ENCODE measurements at places on chromosomes 4 and X. TPM values are rescaled to one million over a fixed set of nuclear protein-coding genes. Genes with fewer than 3 reads are reported as not detected.
A peak's percentile ranks its signal among the peaks of the same experiment; 100 is the strongest.

DNA sequence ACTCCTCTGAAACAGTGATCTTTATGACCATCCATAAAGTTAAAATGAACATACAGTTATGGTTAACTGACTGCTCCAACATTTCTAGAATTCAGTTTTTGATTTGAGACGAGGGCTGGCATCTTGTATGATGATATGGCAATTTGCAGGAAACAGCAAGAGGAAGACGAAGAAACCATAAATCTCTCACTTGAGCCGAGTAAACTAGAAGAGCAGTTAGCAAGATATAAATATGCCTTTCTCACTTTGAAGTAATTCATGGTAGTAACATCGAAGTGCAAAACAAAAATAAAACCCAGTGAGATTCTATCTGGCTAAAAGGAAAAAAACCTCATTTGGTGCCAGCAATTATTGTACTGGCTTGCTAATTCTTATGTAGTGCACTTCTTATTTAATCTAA, 139.0 kb upstream of the SPRY1 start:
- no peak overlapping the region for H3K4me3 ChIP-seq
- peaks cover 7% of the 10 kb centered on the region for H3K4me1 ChIP-seq
- H3K27me3 ChIP-seq, result no peaks in the 10 kb centered on the region
- no peak overlapping the region for H3K27ac ChIP-seq

DNA sequence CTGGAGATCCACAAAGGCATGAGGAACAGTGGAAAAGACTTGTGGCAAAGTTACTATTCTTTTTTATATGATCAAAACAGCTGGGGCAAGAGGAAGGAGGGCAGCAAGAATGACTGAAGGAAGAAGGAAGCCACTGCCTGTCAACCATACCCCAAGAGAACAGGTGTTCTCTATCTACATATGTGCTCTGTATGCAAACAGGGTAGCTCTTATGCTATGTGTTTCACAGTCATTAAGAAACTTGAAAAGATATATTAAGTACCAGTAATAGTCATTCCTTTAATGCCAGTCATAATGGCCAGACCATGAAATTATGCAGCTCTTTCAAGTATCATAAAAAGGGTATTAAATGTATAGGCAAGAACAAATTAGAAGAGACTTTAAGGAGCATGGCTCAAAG, 363.9 kb downstream of the KLHL13 start:
- no peak for DNase-seq
- no peaks in the 10 kb centered on the region for H3K4me1 ChIP-seq
- H3K27ac ChIP-seq, result no peak overlapping the region
- no peaks in the 10 kb centered on the region for H3K36me3 ChIP-seq
- no peak overlapping the region for H3K4me3 ChIP-seq

DNA sequence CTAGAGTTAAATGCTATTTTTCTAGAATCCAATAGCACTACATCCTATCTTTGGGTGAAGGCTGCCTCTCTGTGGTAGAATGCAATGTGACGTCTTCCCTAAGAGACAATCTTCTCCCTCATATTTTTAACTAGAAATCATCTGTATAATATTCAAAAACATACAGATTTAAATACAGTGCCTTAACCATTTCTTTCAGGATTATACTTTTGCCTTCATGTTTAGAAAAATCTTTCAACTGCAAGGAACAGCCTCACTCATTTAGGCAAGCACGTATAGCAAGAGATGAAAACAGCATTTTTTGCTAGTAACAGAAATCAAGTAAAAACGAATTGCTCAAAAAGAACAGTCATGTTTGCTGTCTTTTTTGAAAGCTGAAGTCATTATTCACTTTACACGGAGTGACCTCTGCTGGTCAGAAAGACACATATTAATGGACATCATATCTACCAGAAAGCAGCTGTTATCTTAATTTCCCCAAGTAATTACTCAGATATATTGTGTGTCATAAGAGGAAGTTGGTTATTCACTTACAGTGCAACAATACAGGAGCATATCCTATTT, 422.3 kb downstream of the STPG2 start:
- no peaks in the 10 kb centered on the region for H3K4me1 ChIP-seq
- no peak overlapping the region for H3K27ac ChIP-seq
- no peak overlapping the region for H3K4me3 ChIP-seq

DNA sequence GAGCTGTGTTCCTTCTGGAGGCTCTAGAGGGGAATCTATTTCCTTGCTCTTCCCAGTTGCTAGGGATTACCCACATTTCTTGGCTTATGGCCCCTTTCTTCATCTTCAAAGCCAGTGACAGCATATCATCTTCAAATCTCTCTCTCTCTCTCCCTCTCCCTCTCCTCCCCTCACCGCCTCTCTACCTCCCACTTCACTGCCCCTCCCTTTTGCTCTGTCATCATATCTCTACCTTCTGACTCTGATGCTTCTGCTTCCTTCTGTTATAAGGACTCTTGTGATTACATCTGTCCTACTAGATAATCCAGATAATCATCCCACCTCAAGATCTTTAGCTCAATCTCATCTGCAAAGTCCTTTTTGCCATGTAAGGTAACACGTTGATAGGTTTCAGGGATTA, 93.1 kb upstream of the TEX13D start:
- DNase-seq, result no peak
- H3K4me1 ChIP-seq, result no peaks in the 10 kb centered on the region
- no peak overlapping the region for H3K4me3 ChIP-seq
- H3K36me3 ChIP-seq, result no peaks in the 10 kb centered on the region
- H3K27ac ChIP-seq, result no peak overlapping the region

Gene AMMECR1
- 4.0 TPM for total RNA-seq

DNA sequence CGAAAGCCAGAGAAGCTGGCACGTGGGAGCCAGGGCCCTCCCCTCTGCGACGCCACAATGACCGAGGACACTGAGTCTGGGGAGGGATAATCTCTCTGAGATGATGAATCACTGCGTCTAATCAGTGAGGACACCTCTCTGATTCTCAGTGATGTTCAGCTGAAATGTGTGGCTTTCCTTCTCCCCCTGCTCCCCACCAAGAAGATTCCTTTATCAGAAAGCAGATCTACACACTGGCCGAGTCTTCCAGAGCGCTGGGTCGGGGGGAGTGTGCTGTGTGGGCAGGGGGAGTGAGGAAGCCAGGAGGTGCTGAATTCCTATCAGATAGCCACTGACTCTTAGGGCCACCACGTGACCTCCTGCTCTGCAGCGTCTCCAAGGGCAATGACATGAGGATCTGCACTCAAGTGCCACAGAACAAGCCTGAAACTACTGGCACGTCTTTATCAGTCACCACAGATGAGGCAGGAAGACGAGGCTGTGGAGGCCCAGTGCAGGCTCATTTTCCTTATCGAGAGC, 89.2 kb downstream of the GATB start:
- no peaks in the 10 kb centered on the region for H3K27me3 ChIP-seq
- no peak for DNase-seq
- no peaks in the 10 kb centered on the region for H3K4me1 ChIP-seq
- no peak overlapping the region for H3K27ac ChIP-seq
- no peak overlapping the region for H3K4me3 ChIP-seq

- H3K4me1 ChIP-seq, result no peaks in the 10 kb centered on the region
- H3K36me3 ChIP-seq, result no peaks in the 10 kb centered on the region
- H3K27me3 ChIP-seq, result no peaks in the 10 kb centered on the region
- H3K27ac ChIP-seq, result peak overlapping the region; percentile 95
These were observed 852 bp downstream of the MAGEH1 start for GRCh38 chrX:55452833-55453124.

Gene SMIM10
- 13.5 TPM for total RNA-seq

DNA sequence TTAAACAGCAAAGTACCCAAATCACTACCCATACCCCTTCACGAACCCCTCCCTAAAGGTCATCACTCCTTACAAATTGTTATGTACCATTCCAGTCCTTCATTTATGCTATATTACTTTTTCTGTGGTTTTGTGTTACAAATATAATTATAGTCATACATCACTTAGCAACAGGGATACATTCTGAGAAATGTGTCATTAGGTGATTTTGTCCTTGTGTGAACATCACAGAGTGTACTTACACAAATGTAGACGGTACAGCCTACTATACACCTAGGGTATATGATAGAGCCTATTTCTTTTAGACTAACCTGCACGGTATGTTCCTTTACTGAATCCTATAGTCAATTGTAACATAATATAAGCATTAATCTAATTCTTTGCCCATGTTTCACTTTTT, 61.9 kb downstream of the ASB9 start:
- no peak overlapping the region for H3K4me3 ChIP-seq
- H3K27ac ChIP-seq, result no peak overlapping the region
- no peak for DNase-seq

DNA sequence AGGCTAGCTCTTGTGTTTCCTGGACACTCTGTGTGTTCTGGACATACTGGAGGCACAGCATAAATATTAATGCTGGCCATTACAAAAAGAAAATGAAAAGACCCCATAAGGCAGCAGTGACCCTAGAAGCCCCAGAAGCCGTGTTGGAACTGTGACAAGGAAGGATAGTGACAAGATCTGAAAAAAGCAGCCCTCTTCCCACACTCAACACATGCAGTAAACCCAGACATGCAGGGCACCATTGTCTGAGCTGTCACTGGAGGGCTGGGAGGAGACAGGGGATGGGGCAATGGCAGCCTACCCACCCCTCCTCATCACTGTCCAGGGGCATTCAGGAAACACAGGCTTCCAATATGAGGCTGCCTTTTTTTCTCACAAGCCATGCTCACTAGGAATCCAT, 6.5 kb downstream of the TRIM2 start:
- no peaks in the 10 kb centered on the region for H3K36me3 ChIP-seq
- H3K4me3 ChIP-seq, result no peak overlapping the region
- H3K27me3 ChIP-seq, result no peaks in the 10 kb centered on the region
- H3K27ac ChIP-seq, result no peak overlapping the region
- no peak for DNase-seq

GRCh38 chr4:184889666-184890335, 64.0 kb upstream of the ACSL1 start:
- H3K27me3 ChIP-seq, result no peaks in the 10 kb centered on the region
- no peak overlapping the region for H3K4me3 ChIP-seq
- H3K4me1 ChIP-seq, result no peaks in the 10 kb centered on the region
- DNase-seq, result no peak
- H3K36me3 ChIP-seq, result no peaks in the 10 kb centered on the region

Gene PABPC4L
- 3.0 TPM for total RNA-seq

All from aorta (tissue), 5 donors.